ENCODE measurements at places on chromosomes 4 and X.

GRCh38 chr4:101393256-101393655 is 45.9 kb upstream of the PPP3CA start:
- H3K36me3 ChIP-seq: no peaks in the 10 kb centered on the region
- no peak overlapping the region for H3K4me3 ChIP-seq
- peaks cover 8% of the 10 kb centered on the region for H3K27me3 ChIP-seq
- DNase-seq: no peak

DNA sequence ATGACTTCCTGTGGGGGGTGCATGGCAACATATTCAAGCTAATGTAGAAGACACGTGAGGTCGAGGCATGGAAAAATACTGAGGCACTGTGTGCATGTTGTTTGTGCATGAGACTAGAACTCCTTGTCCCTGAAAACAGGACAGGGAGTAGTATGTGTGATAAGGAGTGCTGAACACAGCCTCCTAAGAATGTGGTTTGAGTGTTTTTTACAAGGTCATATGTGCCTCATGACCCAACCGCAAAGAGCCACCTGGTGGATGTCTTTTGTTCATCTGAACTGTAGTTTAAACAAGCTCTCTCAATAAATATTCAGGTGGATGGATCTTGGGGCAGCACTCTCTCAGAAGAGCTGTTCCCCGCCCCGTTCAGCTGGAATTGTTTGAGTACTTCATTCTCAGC is 226.6 kb downstream of the NLGN4X start:
- no peak overlapping the region for H3K4me3 ChIP-seq
- no peaks in the 10 kb centered on the region for H3K4me1 ChIP-seq
- no peak for DNase-seq
- H3K27ac ChIP-seq: no peak overlapping the region

GRCh38 chr4:98430708-98431403 is 169.7 kb downstream of the RAP1GDS1 start:
- no peak overlapping the region for H3K27ac ChIP-seq
- no peak for DNase-seq
- H3K36me3 ChIP-seq: peaks cover 17% of the 10 kb centered on the region
- no peaks in the 10 kb centered on the region for H3K4me1 ChIP-seq

- DNase-seq: peak; percentile 55
- H3K4me3 ChIP-seq: peak overlapping the region; percentile 71
- no peaks in the 10 kb centered on the region for H3K36me3 ChIP-seq
Measured at GRCh38 chr4:6751611-6752485, 30.7 kb upstream of the KIAA0232 start.

GRCh38 chrX:129747533-129747932 is 8.8 kb downstream of the XPNPEP2 start:
- DNase-seq: no peak
- H3K4me3 ChIP-seq: no peak overlapping the region
- peaks cover 14% of the 10 kb centered on the region for H3K4me1 ChIP-seq
- H3K27ac ChIP-seq: no peak overlapping the region

DNA sequence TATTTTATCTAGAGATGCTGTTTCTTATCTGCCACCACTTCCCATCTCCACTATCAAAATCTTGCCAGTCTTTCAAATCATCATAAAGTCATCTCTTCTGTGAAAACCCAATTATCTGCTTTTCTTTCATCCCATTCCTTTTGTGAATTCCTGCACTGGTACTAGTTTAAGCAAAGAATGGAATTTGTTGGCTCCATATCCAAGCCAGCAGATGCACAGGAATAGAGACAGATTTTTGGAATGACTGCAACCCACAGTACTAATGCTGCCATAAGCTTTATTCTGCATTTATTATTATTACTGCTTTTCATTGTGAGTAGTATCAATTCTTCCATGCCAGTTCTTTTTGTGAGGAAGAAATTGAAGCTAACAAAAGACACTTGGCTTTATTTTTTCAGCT is 616.7 kb downstream of the RAPGEF2 start:
- no peak for DNase-seq
- H3K27me3 ChIP-seq: no peaks in the 10 kb centered on the region
- H3K4me1 ChIP-seq: no peaks in the 10 kb centered on the region
- H3K4me3 ChIP-seq: no peak overlapping the region
